ENCODE measurements at places on chromosomes 4 and X. TPM values are rescaled to one million over a fixed set of nuclear protein-coding genes. Genes with fewer than 3 reads are reported as not detected.

The CLNK gene
- not detected for polyA plus RNA-seq

The DIAPH2 gene
- 11.7 TPM for polyA plus RNA-seq

The FOXR2 gene
- polyA plus RNA-seq, result not detected

The GATA1 gene
- not detected for polyA plus RNA-seq

The BGN gene
- 7.8 TPM for polyA plus RNA-seq

The PAGE1 gene
- not detected for polyA plus RNA-seq

DNA sequence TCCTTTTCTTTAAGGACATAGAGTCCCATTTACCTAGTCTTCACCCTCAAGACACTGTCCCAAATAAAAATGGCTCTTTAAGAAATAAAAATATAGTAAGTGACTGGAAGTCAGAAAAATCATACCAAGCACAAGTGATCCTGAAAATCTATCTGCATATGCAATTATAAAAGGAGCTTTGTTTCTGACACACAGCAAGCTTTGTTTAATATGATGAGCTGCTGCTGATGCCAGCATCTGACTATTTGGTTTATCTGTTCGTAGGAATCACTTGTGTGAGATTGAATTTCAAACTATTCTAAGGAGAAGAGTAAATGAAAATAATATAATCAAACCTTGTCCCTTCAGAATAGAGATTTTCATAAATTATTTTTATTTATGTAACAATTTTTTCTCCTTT, 332.4 kb downstream of the PCDH7 start:
- no peak overlapping the region for H3K4me3 ChIP-seq
- no peak for DNase-seq

- H3K27ac ChIP-seq, result no peak overlapping the region
- no peak for DNase-seq
- peaks cover 17% of the 10 kb centered on the region for H3K36me3 ChIP-seq
- no peaks in the 10 kb centered on the region for H3K27me3 ChIP-seq
- H3K4me3 ChIP-seq, result no peak overlapping the region
Observed at GRCh38 chr4:17807446-17807845, 3.1 kb downstream of the DCAF16 start.

DNA sequence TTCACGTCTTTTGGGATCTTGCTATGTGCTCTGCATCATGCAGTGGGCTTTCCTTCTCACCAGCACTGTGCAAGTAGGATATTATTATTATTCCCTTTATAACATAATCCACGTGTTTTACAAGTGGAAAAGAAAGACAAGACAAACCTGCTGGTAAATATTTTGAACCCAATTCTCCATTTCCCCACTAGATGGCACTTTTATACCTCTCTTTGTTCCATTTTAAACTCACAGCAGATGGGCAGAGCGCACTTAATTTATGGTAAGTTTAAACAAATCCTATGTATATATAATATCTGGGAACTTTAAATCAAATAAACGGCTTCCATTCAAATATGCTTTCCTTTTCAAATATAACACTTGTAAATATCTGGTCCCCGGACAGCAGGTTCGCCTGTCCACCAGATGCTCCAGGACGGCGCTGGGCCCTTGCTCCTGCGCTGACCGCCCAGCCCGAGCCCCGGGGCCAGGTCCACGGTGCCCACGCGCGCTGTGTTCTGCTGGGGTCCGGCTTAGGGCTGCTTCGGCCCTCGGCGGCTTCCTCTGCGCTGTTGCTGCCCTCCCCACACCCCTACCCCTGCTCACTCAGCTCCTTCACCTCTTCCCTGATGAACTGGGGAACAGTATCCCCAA, 31.1 kb downstream of the F11 start:
- H3K27ac ChIP-seq, result no peak overlapping the region
- no peaks in the 10 kb centered on the region for H3K36me3 ChIP-seq
- no peaks in the 10 kb centered on the region for H3K27me3 ChIP-seq
- H3K4me1 ChIP-seq, result no peaks in the 10 kb centered on the region
- no peak overlapping the region for H3K4me3 ChIP-seq
- peak; percentile 73 for DNase-seq
